Peyer's patch (tissue), 4 donors: ENCODE measurements at places on chromosomes 2 and 18. TPM values are rescaled to one million over a fixed set of nuclear protein-coding genes. Genes with fewer than 3 reads are reported as not detected.

The COPS7B gene
- 217 TPM for total RNA-seq

The MBP gene
- 40.9 TPM for total RNA-seq

- H3K4me1 ChIP-seq: no peaks in the 10 kb centered on the region
- H3K4me3 ChIP-seq: no peak overlapping the region
- no peak overlapping the region for H3K27ac ChIP-seq
- no peaks in the 10 kb centered on the region for H3K36me3 ChIP-seq
These were observed 352.4 kb downstream of the LRP1B start for GRCh38 chr2:141778315-141778835.

The MARCO gene
- 3.9 TPM for total RNA-seq

The CDH19 gene
- total RNA-seq: 2.5 TPM

DNA sequence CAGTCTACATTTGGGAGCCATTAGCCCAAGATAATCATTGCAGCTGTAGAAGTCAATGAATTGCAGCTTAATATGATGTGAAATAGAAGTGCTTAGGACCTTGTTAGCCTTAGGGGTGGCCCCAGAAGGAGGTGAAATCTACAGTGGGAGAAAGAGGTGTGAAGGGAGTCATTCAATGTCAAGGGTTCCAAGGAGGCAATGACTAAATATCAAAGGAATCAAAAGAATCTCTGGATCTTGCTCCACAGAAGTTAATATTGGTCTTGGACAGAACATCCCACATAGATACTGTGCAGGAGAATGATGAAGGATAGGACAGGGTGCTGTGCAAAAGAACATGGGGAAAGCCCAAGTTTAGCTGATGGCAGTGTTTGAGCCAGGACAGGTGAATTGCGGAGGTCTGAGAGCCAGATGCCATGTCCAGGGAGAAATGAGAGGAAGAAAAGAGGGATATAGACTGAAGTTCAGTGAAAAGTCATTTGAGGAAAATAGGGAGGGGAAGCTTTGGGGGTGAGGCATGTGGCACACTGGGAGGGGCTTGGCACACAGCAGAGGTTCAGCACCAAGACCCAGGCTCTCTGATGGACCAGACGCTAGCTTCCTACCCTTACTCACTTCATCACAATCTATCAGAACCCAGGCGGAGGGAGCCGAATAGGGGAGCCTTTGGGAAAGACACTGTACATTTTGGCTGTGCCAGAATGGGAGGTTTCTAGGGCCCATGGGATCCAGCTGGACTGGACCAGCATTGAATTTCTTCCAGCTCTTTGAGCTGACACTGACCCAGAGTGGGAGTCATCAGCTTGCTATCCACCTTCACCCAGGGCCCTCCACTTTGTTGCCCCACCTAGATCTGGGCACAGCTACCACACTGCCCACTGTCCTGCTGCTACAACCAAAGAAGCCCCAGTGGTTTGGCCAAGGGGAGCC is 2.2 kb downstream of the IL1F10 start:
- H3K36me3 ChIP-seq: no peaks in the 10 kb centered on the region
- DNase-seq: no peak
- no peak overlapping the region for H3K4me3 ChIP-seq
- H3K27me3 ChIP-seq: no peaks in the 10 kb centered on the region

- H3K27me3 ChIP-seq: no peaks in the 10 kb centered on the region
- no peaks in the 10 kb centered on the region for H3K36me3 ChIP-seq
- DNase-seq: no peak
- no peaks in the 10 kb centered on the region for H3K4me1 ChIP-seq
These were observed 35.5 kb upstream of the PTH2R start for GRCh38 chr2:208370881-208371633.

DNA sequence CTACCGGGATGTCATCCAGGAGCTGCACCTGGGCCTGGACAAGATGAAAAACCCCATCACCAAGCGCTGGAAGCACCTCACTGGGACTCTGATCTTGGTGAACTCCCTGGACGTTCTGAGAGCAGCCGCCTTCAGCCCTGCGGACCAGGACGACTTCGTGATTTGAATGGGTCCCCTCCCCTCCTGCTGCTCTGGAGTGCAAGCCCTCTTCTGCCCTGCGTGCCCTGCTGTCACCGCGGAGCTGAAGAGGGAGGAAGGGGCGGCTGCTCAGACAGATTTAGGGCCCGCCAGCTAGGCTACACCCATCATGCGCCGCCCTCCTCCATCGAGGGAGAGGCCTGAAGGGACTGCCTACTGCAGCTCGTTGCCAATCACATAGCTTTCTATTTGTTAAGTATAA is 101.8 kb downstream of the SH3BP4 start:
- H3K4me1 ChIP-seq: peaks cover 17% of the 10 kb centered on the region
- H3K4me3 ChIP-seq: no peak overlapping the region
- no peak overlapping the region for H3K27ac ChIP-seq
- H3K27me3 ChIP-seq: no peaks in the 10 kb centered on the region
- no peak for DNase-seq

DNA sequence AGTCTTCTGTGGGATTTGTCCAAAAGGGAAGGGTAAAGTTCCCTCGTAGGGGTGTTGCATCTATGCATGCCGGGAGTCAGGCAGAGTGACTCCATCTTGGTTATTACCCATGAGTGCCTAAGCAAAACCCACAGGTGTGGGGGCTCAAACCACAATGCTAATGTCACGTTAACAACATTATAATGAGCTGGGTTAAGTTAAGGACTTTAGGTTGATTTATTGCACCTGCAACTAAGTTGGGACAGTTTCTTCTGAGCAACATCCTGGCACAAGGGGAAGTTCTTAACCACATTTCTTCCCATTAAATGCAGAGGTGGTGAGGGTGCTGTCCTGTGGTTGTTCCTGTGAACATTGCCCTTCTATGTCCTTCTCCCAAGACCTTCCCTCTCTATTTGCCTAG is 1596.8 kb upstream of the SLC39A10 start:
- H3K4me3 ChIP-seq: no peak overlapping the region
- H3K27me3 ChIP-seq: no peaks in the 10 kb centered on the region
- DNase-seq: no peak
- no peaks in the 10 kb centered on the region for H3K4me1 ChIP-seq
- no peak overlapping the region for H3K27ac ChIP-seq
- H3K36me3 ChIP-seq: no peaks in the 10 kb centered on the region

GRCh38 chr2:48651158-48651790 is 33.6 kb downstream of the GTF2A1L start:
- no peak overlapping the region for H3K27ac ChIP-seq
- no peak for DNase-seq
- H3K4me1 ChIP-seq: no peaks in the 10 kb centered on the region
- no peaks in the 10 kb centered on the region for H3K27me3 ChIP-seq

GRCh38 chr18:31980863-31981262 is 37.8 kb upstream of the RNF125 start:
- peak; percentile 52 for DNase-seq
- H3K36me3 ChIP-seq: no peaks in the 10 kb centered on the region
- H3K27me3 ChIP-seq: no peaks in the 10 kb centered on the region
- no peak overlapping the region for H3K27ac ChIP-seq
- H3K4me1 ChIP-seq: no peaks in the 10 kb centered on the region

- H3K4me3 ChIP-seq: no peak overlapping the region
- H3K27ac ChIP-seq: no peak overlapping the region
- H3K27me3 ChIP-seq: no peaks in the 10 kb centered on the region
- no peaks in the 10 kb centered on the region for H3K4me1 ChIP-seq
- H3K36me3 ChIP-seq: peaks cover 4% of the 10 kb centered on the region
These were observed 139.3 kb upstream of the EPAS1 start for GRCh38 chr2:46157966-46158310.

GRCh38 chr2:164891460-164891859 is 49.8 kb upstream of the COBLL1 start:
- peaks cover 5% of the 10 kb centered on the region for H3K4me1 ChIP-seq
- no peaks in the 10 kb centered on the region for H3K27me3 ChIP-seq
- no peaks in the 10 kb centered on the region for H3K36me3 ChIP-seq
- H3K4me3 ChIP-seq: no peak overlapping the region
- no peak overlapping the region for H3K27ac ChIP-seq

- no peak overlapping the region for H3K27ac ChIP-seq
- no peak for DNase-seq
- H3K4me1 ChIP-seq: peaks cover 4% of the 10 kb centered on the region
- no peaks in the 10 kb centered on the region for H3K36me3 ChIP-seq
- H3K4me3 ChIP-seq: no peak overlapping the region
These were observed 159.0 kb upstream of the HAAO start for GRCh38 chr2:42951263-42951938.

- no peak overlapping the region for H3K27ac ChIP-seq
- no peaks in the 10 kb centered on the region for H3K27me3 ChIP-seq
- H3K36me3 ChIP-seq: no peaks in the 10 kb centered on the region
- no peak overlapping the region for H3K4me3 ChIP-seq
- no peak for DNase-seq
- H3K4me1 ChIP-seq: no peaks in the 10 kb centered on the region
These were observed 9.0 kb upstream of the CTIF start for GRCh38 chr18:48529796-48530195.

- H3K36me3 ChIP-seq: no peaks in the 10 kb centered on the region
- no peaks in the 10 kb centered on the region for H3K4me1 ChIP-seq
- no peaks in the 10 kb centered on the region for H3K27me3 ChIP-seq
- no peak overlapping the region for H3K4me3 ChIP-seq
These were observed 125.7 kb downstream of the PDE1A start for GRCh38 chr2:182301093-182301492.

The KLF7 gene
- 39.4 TPM for total RNA-seq

- H3K4me1 ChIP-seq: no peaks in the 10 kb centered on the region
- H3K27ac ChIP-seq: no peak overlapping the region
- no peak overlapping the region for H3K4me3 ChIP-seq
- no peaks in the 10 kb centered on the region for H3K36me3 ChIP-seq
- no peak for DNase-seq
- H3K27me3 ChIP-seq: no peaks in the 10 kb centered on the region
These were observed 4.4 kb upstream of the KCNIP3 start for GRCh38 chr2:95292623-95293260.

The OSBPL1A gene
- total RNA-seq: 52.9 TPM

- no peak for DNase-seq
- H3K4me3 ChIP-seq: no peak overlapping the region
- no peaks in the 10 kb centered on the region for H3K36me3 ChIP-seq
- H3K27me3 ChIP-seq: no peaks in the 10 kb centered on the region
- no peak overlapping the region for H3K27ac ChIP-seq
These were observed 51.7 kb upstream of the ATIC start for GRCh38 chr2:215260097-215260677.

- no peak for DNase-seq
- no peak overlapping the region for H3K27ac ChIP-seq
- no peaks in the 10 kb centered on the region for H3K36me3 ChIP-seq
- no peak overlapping the region for H3K4me3 ChIP-seq
These were observed 276.2 kb upstream of the KCNJ3 start for GRCh38 chr2:154422251-154422650.

DNA sequence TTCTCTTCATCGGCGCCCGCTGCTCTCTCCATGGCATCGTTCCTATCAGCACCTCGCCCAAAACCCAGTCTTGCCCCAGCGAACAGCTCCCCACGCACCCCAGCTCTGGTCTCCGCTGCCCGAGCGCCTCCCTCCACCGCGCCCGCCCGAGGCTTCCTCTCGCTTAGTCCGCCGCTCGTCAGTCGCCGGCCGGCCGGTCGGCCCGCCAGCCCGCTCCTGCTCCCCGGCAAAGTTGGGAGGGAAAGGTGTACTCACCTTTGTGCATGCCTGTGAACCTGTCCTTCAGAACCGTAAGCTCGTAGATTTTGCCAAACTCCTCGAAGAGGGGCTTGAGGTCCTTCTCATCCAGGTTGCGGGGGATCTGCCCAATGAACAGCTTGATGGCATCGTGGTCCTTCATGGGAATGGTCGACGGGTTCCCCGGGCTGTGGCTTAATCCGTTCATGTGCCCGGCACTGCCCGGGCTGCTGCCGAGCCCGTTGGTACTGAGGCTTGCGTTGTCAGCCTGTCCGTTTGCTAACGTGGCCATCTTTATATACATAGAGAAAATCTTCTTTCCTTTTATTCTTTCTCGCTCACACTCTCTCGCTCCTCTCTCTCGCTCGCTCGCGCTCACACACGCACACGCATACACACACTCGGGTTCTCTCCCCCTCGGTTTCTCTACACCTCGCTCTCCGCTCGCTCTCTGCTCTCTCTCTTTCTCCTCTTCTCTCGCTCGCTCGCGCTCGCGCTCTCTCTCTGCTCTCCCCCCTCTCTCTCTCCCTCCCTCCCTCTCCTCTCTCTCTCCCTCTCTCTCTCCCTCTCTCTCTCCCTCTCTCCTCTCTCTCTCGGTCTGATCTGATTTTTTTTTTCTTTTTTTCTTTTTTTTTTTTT is at the start of gene CELF4:
CELF4 (minus strand) TSS at position 698 of the 876 bp plus-strand sequence.
- H3K4me3 ChIP-seq: peak within 1 kb of the TSS; percentile 55
- DNase-seq: no peak
- H3K27ac ChIP-seq: no peak within 1 kb of the TSS
- H3K27me3 ChIP-seq: peaks cover 29% of the 10 kb centered on the region

The PLGLB1 gene
- 1.4 TPM for total RNA-seq

GRCh38 chr2:169129703-169130243 is 60.4 kb downstream of the DHRS9 start:
- H3K27me3 ChIP-seq: no peaks in the 10 kb centered on the region
- no peak overlapping the region for H3K4me3 ChIP-seq
- H3K4me1 ChIP-seq: no peaks in the 10 kb centered on the region
- no peaks in the 10 kb centered on the region for H3K36me3 ChIP-seq

- peaks cover 35% of the 10 kb centered on the region for H3K4me1 ChIP-seq
- peak overlapping the region; percentile 53 for H3K4me3 ChIP-seq
- H3K36me3 ChIP-seq: no peaks in the 10 kb centered on the region
- peaks cover 53% of the 10 kb centered on the region for H3K27me3 ChIP-seq
- H3K27ac ChIP-seq: no peak overlapping the region
These were observed 2.4 kb downstream of the CYP26B1 start for GRCh38 chr2:72145289-72145657.

GRCh38 chr2:73970850-73971471 is 13.7 kb upstream of the TET3 start:
- H3K27me3 ChIP-seq: no peaks in the 10 kb centered on the region
- no peak overlapping the region for H3K4me3 ChIP-seq
- no peaks in the 10 kb centered on the region for H3K36me3 ChIP-seq

- DNase-seq: peak; percentile 82
- H3K27me3 ChIP-seq: no peaks in the 10 kb centered on the region
- H3K27ac ChIP-seq: peak overlapping the region; percentile 97
- H3K4me3 ChIP-seq: peak overlapping the region; percentile 76
These were observed 836 bp downstream of the ANKRD12 start for GRCh38 chr18:9137168-9138066.

DNA sequence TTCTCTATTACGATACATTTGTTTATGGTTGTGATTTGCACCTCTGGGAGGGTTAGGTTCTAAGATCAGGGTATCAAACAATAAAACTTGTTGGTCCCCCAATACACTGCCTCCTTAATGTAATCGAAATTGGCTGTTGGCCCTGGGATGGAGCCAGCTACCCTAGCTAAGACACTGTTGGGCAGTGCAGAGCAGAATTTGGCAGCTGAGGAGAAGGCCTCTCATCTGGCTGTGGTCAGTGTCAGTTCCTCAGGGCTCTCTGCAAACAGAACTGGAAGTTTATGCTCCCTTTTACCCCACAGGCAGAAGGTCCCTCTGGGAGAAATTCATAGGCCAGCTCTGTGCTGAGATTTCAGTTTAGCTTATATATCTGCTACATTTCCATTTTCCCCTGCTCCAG is 8.6 kb upstream of the HAAO start:
- no peaks in the 10 kb centered on the region for H3K36me3 ChIP-seq
- DNase-seq: no peak
- no peak overlapping the region for H3K4me3 ChIP-seq
- no peaks in the 10 kb centered on the region for H3K4me1 ChIP-seq
- H3K27me3 ChIP-seq: no peaks in the 10 kb centered on the region
- no peak overlapping the region for H3K27ac ChIP-seq

GRCh38 chr2:173130496-173131465 is 55.1 kb downstream of the MAP3K20 start:
- H3K36me3 ChIP-seq: no peaks in the 10 kb centered on the region
- no peaks in the 10 kb centered on the region for H3K4me1 ChIP-seq
- H3K27ac ChIP-seq: no peak overlapping the region
- no peaks in the 10 kb centered on the region for H3K27me3 ChIP-seq
